ENCODE measurements at places on chromosomes 6 and 20. TPM values are rescaled to one million over a fixed set of nuclear protein-coding genes. Genes with fewer than 3 reads are reported as not detected.

The HDGFL1 gene
- not detected for total RNA-seq

The PLG gene
- total RNA-seq: not detected

The LRRN4 gene
- 152 TPM for total RNA-seq

The PDRG1 gene
- 16.5 TPM for total RNA-seq

The DSN1 gene
- 19.8 TPM for total RNA-seq

The ARMC2 gene
- total RNA-seq: 1.7 TPM

The TFAP2D gene
- not detected for total RNA-seq

The XRN2 gene
- 112 TPM for total RNA-seq

The CALHM4 gene
- not detected for total RNA-seq

The RAB32 gene
- 152 TPM for total RNA-seq

The GMEB2 gene
- total RNA-seq: 10.5 TPM

The UST gene
- 1.1 TPM for total RNA-seq

The ADGRF5 gene
- 0.14 TPM for total RNA-seq

The MUC22 gene
- 0.06 TPM for total RNA-seq

The RSPO3 gene
- total RNA-seq: 0.35 TPM

The SAMD10 gene
- 9.5 TPM for total RNA-seq

The COL21A1 gene
- total RNA-seq: not detected

The MYB gene
- 1.4 TPM for total RNA-seq

The CYP39A1 gene
- total RNA-seq: 1.3 TPM

The EEF1A2 gene
- total RNA-seq: 20.0 TPM

The COL19A1 gene
- total RNA-seq: not detected

The COL20A1 gene
- total RNA-seq: not detected

The ACOT13 gene
- total RNA-seq: 5.2 TPM

The TMC2 gene
- not detected for total RNA-seq

The PTPRK gene
- 42.5 TPM for total RNA-seq

The HTR1B gene
- total RNA-seq: 0.43 TPM

The SIM1 gene
- 6.9 TPM for total RNA-seq

The KCNQ2 gene
- total RNA-seq: 0.14 TPM

The NHLRC1 gene
- total RNA-seq: 0.40 TPM

The CD109 gene
- 24.3 TPM for total RNA-seq

The ZSCAN23 gene
- 0.87 TPM for total RNA-seq
